ENCODE measurements at places on chromosomes 5 and 9. TPM values are rescaled to one million over a fixed set of nuclear protein-coding genes. Genes with fewer than 3 reads are reported as not detected.

DNA sequence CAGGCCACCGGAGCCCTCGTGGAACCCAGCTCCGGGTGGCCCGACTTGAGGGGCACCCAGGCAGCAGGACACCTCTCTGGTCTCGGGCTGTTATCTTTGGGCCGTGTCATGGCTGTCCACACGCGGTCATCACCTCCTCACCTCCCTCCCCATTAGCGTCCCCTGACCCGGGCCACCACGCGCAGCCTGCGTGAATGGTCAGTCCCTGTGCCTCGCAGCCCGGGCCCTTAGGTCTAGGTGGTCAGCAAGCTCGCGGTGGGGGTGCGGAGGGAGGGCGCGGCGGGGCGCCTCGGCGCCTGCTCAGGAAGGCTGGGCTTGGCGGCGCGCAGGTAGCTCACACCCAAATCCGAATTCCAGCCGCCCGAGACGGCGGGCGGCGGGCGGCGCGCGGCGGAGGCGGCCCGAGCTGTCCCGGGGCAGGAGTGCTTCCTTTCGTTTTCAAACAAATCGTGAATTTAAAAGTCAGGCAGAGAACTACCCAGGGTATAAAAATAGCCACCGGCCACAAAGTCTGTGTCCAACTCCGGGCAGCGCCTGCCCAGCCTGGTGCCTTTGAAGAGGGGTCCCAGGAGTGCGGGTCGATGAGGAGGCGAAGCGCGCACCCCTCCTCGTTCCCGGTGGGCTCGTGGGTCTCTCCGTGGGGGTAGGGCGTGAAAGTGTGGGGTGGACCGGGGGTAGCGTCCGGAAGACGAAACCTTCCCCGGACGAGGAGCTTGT, 1.0 kb upstream of the RXRA start:
- peak overlapping the region; percentile 86 for H3K27ac ChIP-seq
- DNase-seq: peak; percentile 82
- peaks cover 19% of the 10 kb centered on the region for H3K4me1 ChIP-seq

GRCh38 chr5:88158056-88158455, 110.6 kb downstream of the TMEM161B start:
- H3K27me3 ChIP-seq: no peaks in the 10 kb centered on the region
- H3K27ac ChIP-seq: no peak overlapping the region
- no peaks in the 10 kb centered on the region for H3K36me3 ChIP-seq
- H3K4me1 ChIP-seq: no peaks in the 10 kb centered on the region
- H3K4me3 ChIP-seq: no peak overlapping the region

GRCh38 chr5:68403301-68403700, 187.7 kb downstream of the PIK3R1 start:
- peak; percentile 18 for DNase-seq
- no peaks in the 10 kb centered on the region for H3K36me3 ChIP-seq
- peaks cover 14% of the 10 kb centered on the region for H3K4me1 ChIP-seq

DNA sequence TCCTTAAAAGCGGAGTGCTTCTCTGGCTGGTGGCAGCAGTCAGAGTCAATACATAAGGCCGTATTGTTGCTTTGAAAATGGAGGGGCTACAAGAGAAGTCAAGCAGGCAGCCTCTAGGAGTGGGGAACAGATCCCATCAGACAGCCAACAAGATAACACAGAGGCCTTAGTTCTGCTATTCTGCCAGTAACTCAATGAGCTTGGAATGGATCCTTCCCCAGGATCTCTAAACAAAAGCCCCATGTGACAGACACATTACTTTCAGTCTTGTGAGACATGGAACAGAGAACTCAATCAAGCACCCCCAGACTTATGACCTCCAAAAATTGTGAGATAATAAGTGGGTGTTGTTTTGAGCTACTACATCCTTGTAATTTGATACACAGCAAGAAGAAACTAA, 158.6 kb downstream of the RFX3 start:
- no peak overlapping the region for H3K4me3 ChIP-seq
- no peak overlapping the region for H3K27ac ChIP-seq
- no peaks in the 10 kb centered on the region for H3K36me3 ChIP-seq
- no peaks in the 10 kb centered on the region for H3K27me3 ChIP-seq

- H3K36me3 ChIP-seq: no peaks in the 10 kb centered on the region
- H3K4me3 ChIP-seq: no peak overlapping the region
- H3K27ac ChIP-seq: no peak overlapping the region
- H3K27me3 ChIP-seq: no peaks in the 10 kb centered on the region
These were observed 377.7 kb upstream of the SMARCA2 start for GRCh38 chr9:1637401-1637800.

DNA sequence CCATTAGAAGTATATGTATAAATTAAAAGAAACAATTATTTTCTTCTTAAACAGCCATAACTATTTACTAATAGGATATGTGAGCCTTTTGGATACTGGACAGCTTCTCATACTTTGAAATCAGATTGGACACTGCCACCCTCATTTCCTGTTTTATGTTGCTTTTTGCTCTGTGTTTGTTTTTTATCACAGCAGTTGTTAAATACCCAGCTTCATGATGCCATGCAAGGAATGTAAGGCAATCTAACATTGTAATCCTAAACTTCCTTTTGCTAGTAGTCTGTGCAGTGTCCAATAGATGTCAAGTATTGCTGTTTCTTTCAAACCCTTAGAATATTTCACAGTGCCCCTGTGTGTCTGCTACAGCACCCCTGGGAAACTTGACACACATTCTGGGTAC, 56.2 kb downstream of the CNTLN start:
- no peak overlapping the region for H3K27ac ChIP-seq
- H3K36me3 ChIP-seq: no peaks in the 10 kb centered on the region
- H3K4me1 ChIP-seq: no peaks in the 10 kb centered on the region
- peak; percentile 2 for DNase-seq

Gene PHF24
- not detected for total RNA-seq

Gene UNC5A
- not detected for total RNA-seq

Gene FBP2
- not detected for total RNA-seq

Gene TICAM2
- 1.9 TPM for total RNA-seq

Gene INSL4
- not detected for total RNA-seq

Gene GABRA6
- total RNA-seq: not detected

Data from GM23248 (cell line).